Stimulated activated CD8-positive, alpha-beta memory T cell treated with anti-CD3 and anti-CD28 coated beads, Interleukin-2, amount 100 ng/mL, for 1 hour (primary cell): ENCODE measurements at places on chromosomes 16 and 17.

DNA sequence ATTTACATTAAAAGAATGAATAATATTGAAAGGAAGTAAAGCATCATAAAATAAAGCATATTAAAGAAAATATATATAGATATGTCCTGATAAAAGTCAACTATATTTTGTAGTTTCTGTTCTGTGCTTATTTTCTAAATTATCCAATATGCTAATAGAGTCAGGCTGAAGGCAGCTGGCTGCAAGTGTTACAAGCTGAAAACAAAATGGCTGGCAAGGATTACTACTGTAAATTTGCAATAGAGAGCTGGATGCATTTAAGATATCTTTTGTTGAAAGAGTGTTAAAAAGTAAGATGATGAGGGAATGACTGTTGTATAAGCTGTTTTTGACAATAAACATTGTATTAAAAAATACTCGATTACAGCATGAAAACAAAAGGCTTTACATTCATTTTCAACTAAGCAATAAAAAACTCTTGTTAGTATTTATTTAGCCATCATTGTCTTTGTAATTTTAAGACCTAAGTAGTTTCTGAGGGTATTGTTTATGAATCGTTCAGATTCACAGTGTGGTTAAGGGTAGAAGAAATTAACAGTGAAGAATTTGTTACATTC lies 76.3 kb downstream of the TANC2 start:
- DNase-seq = no peak

DNA sequence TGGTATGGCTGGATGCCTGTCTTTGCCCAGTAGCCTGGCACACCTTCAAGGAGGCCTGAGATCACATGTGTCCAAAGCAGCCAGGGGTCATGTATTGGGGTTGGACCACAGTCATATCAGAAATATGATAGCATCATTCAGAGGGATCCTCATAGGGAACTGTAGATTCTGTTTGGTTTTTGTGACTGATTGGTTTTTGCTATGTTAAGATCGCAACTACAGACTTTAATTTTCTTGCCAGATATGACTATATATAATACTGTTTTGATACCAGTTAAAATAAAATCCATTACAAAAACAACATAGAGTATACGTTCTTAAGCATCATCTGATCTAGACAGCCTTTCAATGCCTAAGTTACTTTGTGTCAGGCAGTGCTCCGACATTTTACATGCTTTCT lies 11.8 kb upstream of the SMPD3 start:
- no peak for DNase-seq

GRCh38 chr17:79543531-79543930 lies 67.3 kb downstream of the RBFOX3 start:
- no peak for DNase-seq

GRCh38 chr16:74029115-74029792 lies 267.4 kb upstream of the PSMD7 start:
- DNase-seq = no peak

- DNase-seq = no peak
Observed at GRCh38 chr17:80726558-80727408, 182.1 kb downstream of the RPTOR start.

GRCh38 chr16:88015806-88016140 lies 64.5 kb downstream of the BANP start:
- no peak for DNase-seq
